ENCODE measurements at places on chromosomes 1 and 21.

GRCh38 chr1:20753589-20753988, 21.1 kb upstream of the SH2D5 start:
- DNase-seq = no peak

DNA sequence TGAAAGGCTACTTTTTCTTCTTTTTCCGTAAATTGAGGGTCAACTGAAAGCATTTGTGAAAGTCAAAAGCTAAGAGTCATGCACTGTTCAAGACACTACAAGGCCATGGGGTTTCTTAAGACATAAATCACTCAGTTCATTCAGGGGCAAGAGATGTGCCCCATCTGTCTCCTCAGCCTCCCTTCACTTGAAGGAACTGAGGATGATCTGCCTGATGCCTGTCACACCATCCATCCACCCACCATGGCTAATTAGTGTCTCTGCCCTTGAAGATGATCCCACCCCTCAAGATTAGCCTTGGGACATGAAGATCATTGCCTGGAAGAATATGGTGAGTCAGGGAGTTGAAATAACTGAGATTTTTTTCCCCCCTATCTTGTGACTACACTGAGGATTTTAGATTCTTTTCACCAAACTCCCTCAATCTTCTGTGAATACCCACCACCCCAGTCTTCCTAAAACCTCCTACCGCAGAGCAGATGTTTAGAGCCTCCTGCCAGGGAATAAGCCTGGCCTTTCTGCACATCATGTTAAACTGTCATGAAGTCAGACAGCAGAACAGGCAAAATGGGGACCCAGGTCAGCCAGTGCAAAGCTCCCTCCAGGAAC, 88.6 kb upstream of the LMO4 start:
- DNase-seq = no peak

GRCh38 chr1:211704543-211704942, 29.1 kb upstream of the NEK2 start:
- DNase-seq = no peak

DNA sequence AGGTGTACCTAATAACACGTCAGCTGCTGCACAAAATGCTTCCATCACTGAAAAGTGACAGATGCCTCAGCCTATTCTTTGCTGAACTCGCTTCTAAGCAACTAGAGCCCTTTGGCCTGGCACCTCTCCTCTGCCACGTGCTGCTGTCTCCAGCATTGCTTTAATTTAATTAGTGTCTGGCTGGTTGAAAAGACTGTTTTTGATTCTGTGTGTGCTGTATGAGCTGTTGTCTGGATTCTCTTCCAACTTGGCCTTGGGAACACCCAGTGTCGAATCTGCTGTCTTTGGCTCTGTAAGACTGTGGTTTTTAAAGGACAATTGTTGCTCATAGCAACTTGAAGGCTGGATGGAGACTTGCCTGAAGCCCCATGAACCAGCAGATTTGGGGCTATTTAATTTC, 109.5 kb downstream of the PSMG1 start:
- DNase-seq = no peak

GRCh38 chr21:43360441-43361126, 66.3 kb downstream of the SIK1 start:
- no peak for DNase-seq

- DNase-seq = no peak
Observed at GRCh38 chr1:3001471-3002348, 19.6 kb upstream of the ACTRT2 start.

GRCh38 chr1:11653101-11653860, 948 bp downstream of the FBXO2 start:
- no peak for DNase-seq

DNA sequence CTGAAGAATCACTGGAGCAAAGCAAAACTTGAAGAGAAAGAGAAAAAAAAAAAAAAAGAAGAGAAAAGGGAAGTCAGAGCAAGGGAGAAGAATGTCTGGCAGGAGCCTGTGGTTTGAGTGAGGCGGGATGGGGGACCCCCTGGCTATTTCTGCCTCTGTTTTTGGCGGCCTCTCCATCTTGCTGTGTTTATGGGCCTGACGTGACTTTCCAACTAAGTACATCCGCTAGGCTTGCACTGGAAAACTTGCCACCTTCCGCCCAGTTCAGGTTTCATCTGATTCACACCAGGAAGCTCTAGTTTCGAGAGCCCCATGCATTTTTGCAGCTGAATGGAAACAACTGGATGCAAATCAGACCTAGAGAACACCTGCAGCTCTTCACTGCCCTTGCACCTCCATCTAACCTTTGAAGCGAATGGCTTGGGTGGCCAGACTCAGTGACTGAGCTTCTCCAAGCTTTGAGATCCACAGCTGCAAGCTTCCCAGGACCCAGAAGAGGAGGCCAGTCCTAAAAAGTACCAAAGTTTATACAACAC, 28.0 kb downstream of the TBX15 start:
- DNase-seq = no peak

- DNase-seq = no peak
Observed at GRCh38 chr1:98467586-98467985, 193.9 kb upstream of the SNX7 start.

DNA sequence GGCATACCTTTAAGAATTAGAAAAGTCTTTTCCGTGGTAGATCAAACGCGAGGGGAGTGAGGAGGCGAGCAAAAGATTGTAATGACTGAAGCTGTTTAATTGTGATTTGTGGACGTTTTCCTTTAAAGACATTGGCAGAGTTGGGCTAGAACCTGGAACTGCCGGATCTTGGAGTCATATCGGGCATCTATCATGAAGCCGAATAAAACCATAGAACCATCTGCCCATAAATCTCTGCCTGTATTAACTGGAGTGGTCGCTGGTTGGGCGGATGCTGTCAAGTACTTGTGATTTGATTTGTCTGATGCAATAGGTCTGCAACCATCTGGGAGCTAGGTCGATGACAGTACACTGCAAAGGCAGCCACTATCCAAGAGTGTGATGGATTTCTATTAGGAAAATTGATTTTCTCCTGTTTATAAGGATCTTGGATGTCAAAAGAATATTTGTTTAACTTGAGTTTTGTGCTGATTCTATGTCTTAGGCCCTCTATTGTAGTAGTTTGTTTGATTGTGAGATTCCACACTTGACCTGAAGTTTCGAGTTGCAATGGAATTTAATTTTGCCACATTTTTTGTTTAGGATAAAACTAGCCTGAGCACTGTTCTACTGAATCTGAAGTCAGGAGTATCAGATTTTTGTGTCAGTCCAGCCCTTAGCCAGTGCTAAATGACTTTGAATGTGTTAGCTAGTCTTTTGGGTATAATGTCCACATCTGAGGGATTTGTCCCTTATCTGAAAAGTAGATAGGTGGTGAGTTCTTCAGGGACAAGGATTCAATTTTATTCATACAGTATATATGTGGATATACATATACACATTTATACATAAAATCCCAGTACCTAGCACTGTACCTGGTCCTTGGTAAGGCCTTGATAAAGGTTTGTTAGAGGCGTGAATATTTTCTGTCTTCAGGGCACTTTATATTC, 1.2 kb downstream of the SARS1 start:
- no peak for DNase-seq

DNA sequence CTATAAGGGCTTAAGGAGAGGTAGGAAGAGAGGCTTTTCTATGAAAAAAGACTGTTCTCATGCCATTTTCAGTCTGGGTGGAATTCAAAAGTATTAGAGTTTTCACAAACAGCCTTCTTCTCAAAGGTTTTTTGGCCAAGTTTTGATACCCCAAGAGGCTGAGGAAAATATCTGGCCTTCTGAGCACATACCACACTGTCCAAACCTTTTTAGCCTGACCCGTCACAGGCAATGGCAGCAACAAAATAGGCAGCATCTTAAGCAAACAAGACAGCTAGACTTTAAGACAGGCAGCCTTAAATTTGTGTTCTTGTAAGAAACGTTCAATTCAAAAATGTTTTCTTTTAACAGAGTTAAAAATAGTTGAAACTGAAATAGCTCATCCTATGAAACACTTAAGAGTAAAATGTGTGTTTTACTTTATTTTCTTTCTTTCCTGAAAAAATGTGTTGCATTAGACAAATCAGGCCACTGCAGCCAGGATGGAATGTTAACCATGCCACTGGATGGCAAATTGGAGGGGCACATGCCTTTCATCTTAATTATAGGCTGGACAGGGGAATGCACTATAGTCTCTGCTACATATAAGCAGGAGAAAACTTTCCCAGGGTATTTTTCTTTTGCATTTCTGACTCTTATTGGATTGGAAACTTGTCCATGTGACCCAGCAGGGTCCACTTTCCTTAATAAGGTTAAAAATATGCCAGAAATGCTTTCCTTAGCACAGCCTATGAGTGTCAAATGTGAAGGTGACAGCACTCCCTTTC, 315.0 kb downstream of the TGFB2 start:
- DNase-seq = no peak

DNA sequence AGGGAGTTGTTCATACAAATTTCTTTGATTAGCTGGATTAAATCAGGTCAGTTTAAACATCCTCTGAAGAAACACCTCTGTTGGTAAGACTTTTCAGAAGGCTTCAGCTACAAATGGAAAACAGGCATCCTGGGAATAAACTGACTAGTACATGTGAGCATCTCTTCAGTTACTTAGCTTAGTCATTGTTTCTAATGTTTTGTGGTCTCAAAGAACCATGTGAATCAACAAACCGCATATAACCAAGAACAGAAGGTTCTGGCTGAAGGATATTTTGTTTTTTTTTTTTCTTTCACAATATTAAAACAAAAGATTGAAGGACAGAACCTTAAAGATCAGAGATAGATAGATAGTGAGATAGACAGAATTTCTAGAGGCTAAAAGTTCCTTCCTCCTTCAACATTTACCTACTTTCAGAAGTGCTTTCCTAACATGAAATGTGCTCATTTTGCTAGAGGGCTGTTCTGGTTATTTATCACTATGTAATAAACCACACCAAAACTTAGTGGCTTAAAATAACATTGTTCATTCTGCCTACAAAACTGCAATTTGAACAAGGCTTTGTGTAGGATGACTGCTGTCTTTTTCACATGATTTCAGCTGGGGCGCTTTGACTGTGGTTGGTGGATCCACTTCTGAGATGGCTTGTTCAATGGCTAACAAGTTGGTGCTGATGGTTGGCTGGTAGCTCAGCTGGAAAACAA, 119.8 kb upstream of the PTGFR start:
- DNase-seq = no peak

DNA sequence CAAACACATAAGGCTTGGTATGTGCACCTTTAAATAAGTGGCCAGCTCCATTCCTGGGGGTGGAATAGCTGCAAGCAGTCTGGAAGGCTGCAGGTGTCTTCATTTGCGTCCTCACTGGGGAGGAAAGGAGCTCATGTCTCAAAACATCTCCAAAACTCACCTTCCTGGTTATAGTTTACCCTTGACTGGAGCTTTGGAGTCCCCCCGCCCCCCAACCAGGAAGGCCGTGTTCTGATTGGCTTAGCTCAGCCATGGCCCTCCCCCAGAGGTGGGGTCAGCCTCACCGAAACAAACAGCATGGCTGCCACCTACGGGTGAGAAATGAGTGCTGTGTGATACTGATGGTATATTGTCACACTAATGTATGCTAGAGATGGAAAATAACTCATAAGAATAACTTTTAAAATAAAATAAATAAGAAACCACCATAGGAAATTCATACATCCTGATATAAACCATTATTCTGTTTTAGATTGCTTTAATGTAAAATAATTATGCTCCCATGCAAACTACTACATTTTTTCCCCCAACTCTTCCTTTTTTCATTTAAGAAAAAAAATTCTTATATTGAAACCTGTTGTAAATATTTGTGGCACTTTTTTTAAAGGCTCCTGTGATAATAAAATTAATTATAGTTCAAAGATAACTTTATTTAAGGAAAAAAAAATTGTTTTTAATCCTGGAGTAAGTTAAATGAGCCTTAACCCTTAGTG, 90.8 kb downstream of the ZP4 start:
- DNase-seq = peak; percentile 7

- DNase-seq = no peak
Observed at GRCh38 chr1:36869054-36869453, 165.3 kb downstream of the GRIK3 start.
